DMS153 (cell line): ENCODE measurements at places on chromosomes 12 and 14.

GRCh38 chr14:50835280-50835679 is 4.3 kb upstream of the NIN start:
- DNase-seq: peak; percentile 4

- no peak for DNase-seq
Observed at GRCh38 chr14:55129428-55130195, 560 bp downstream of the LGALS3 start.

GRCh38 chr12:124379938-124380754 is 85.3 kb downstream of the RFLNA start:
- DNase-seq: no peak

- DNase-seq: no peak
Observed at GRCh38 chr12:29316752-29317151, 64.2 kb downstream of the ERGIC2 start.

DNA sequence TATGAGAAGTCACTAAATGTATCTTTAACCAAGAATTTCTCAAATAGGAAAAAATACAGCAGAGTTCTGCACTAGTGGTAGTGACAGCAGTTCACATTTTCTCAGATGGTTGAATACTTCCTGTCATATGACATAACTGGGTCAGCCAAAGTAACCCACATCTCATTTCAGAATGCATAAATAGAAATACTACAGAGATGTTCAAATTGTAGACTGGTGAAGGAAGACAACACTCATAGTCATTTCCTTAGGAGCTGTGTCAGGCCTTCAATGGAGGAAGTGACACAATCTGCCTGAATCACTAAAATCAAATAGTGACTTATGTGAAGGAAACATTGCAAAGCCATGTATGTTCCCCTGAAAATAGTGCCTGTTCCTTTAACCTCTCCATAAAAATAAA is 32.4 kb downstream of the FERMT2 start:
- DNase-seq: no peak

DNA sequence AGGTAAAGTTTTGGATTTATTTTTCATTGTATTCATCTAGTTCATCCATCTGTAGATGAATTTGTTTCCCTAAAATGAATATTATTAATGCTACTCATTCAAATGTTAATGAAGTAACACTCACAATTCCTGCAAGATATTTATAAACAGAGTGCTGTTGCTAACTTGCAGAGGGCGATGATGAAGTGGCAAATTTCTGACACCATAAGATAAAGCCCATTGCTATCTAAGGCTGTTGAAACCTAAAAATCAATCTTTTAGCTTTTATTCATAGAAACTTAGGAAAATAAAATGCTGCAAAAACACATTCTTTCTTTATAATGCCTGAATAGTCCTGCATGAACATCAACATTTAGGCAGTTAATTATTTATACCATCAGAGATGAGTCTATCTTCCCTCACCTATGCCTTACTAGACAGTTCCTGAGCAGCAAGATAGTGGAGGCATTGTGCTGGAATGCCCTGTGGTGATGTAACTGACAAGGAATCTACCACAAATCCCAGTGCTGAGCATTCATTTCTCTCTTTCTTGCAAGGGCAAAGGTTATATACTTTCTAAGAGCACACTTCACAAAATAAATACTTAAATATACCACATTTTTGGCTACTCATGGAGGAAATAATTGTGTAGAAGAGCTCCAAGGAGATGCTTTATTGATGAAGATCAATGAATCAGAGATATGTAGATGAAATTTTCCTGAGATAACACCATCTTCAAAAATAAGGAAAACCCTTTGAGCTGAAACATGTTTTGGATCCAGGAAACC is 57.6 kb downstream of the LMNTD1 start:
- DNase-seq: no peak

DNA sequence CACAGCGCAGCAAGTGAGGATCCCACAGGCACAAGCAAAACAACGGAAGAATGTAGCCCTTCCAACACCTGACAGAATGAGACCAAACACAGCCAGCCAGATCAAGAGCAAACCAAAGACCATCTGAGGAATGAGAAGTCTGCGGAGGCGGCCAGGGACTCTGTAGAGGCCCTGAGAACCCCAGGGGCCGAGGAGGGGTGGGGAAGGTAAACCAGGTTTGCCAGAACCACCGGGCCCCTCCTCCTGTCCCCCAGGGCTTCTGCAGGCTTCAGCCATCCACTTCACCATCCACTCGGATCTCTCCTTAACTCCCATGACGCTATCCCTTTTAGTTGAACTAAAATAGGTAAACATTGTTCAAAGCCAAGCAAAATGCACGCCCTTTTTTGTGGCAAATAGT is 37.4 kb downstream of the ZCRB1 start:
- DNase-seq: no peak

GRCh38 chr12:106739815-106740530 is 34.5 kb upstream of the RIC8B start:
- DNase-seq: no peak

DNA sequence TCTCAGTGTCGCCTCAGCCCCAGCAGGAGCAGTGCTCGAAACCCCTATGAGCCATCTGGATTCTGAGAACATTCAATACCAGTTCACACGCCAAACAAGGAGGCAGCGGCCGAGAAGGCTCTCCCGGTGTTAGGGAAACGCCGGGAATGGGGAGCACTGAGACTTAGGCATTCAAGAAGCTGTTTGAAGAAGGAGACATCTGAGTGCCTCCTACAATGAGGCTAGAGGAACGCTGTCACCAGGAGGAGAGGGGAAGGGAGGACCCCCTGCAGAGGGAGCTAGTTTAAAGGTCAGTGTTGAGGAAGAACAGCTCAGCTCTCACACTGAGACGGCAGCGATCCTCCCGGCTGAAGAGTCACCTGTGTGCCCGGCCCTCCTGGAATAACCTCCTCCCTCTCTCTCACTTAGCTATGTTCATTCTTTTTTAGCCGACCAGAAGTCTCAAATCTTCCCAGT is 69.9 kb downstream of the SERPINA3 start:
- DNase-seq: no peak

GRCh38 chr14:90511795-90512328 is 115.0 kb downstream of the CALM1 start:
- DNase-seq: no peak

DNA sequence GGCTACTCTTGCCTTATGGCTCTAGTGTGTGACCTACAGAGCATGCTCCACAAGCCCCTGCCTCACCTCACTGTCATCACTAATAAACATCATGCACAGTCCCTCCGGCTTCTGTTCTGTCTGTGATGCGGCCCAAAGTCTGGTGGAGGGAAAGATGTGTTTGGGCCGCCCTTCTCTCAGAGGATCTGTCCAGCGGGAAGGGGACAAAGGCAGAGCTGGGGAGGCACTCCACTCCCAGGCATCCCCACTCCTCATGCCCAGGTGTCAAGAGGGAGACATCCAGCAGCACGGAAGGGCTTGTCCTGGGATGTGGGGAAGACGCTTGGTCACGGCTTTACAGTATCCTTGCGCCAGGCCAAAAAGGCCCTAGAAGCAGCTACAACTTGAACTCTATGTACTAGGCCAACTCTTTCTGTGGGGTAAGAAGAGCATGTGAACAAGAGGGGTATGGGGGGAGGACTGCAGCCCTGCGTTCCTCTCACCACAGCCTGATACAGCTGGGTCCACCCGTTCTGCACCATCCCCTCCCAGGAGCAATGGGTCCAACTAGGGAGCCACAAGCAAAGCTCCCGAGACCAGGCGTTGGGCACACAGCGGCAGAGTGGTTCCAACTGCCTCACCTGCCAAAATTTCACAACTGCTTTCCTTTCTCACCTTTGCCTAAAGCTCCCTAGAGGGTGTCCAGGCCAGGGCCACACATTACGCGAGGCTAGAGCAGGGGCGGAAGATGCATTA is 10.7 kb downstream of the CACNB3 start:
- DNase-seq: no peak

GRCh38 chr14:64000749-64001148 is 147.9 kb downstream of the SYNE2 start:
- no peak for DNase-seq

DNA sequence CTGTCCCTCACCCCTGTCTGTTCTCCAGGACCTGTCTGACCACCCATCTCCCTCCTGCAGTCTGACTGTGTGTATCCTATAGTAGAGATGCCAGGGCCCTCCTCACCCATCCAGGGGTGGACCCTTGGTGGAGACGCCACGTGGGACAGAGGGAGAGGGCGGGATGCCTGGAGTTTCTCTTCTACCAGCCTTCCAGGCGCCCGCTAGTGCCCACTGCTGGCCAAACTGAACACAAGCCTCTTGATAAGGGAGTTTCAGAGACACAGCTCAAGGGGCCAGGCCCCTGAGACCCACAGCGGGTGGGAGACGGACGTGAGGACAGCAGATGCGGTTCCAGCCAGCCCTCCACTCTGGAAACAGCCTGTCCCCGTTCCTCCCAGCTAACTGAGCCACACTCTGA is 147.3 kb downstream of the RBM19 start:
- DNase-seq: no peak

GRCh38 chr14:26199590-26200370 is 398.1 kb downstream of the NOVA1 start:
- no peak for DNase-seq

- DNase-seq: no peak
Observed at GRCh38 chr12:93300611-93301021, 77.1 kb upstream of the NUDT4 start.

DNA sequence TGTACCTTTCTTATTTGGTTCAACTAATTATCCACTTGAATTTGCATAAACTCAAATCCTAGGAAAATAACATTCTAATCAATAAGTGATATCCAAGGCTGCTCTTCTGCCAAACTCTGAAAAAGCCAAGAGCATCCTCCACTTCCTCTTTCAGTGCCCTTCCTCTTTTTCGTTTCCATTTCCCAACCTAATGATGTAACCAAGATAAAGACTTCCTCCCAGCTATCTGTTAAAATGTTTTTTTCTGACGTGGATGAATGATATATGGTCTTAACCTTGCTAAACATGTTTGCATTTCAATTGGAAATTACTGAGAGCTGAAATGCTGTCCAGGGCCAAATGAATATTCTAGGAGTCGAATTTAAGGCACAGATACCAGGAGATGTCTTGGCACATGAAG is 459.5 kb upstream of the PDE3A start:
- DNase-seq: no peak

DNA sequence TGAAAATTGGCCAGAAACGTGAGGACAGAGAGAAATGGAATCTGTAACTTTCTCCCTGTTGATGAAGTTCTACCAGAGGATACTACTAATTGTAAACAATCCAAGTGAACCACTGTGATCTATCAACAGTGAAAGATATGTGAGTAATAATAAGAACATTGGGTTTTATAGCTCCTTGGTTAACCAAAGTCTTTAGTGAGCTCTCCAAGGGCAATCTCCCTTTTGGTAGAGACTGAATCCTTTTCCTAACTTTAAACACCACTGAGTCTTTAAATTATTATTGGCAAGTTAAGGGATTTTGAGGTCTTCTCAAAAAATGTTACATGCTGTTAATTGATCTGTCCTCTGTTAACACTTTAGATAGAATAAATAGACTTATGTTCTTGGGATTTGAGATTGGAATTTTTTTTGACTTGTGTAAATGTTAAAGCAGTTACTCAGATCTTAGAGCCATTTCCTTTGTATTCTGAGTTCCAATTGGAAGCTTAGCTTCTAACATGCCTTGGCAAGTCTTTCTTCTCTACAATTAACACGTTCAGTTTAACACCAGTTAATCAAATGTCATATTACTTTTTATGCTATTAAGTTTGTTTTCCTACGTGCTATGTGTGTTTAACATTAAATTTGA is 338.2 kb upstream of the DDHD1 start:
- no peak for DNase-seq

GRCh38 chr12:120858306-120859088 is 45.7 kb downstream of the SPPL3 start:
- DNase-seq: no peak

DNA sequence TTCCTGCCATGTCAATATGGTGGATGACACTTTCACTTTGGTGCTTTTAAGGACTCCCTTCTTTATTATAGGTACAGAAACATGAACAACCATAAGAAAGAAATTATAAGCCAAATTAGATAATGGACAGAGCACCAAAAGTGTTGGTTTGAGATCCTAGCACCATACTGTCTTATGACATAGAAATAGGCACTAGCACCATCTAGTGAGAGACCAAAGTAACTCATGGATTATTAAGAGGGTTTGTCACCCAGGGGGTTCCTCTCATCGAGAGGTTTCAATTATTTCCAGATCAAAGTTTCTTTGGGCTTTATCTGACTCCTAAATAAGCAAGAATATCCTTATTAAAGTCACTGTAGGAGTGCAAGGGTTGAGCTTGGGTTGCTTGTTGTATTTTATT is 153.0 kb upstream of the DIO2 start:
- no peak for DNase-seq

- no peak for DNase-seq
Observed at GRCh38 chr12:106999446-106999845, 12.5 kb upstream of the MTERF2 start.

- DNase-seq: no peak
Observed at GRCh38 chr14:79369359-79370332, 841.7 kb downstream of the DIO2 start.

GRCh38 chr12:66947119-66947518 is 268.2 kb upstream of the GRIP1 start:
- DNase-seq: no peak

- no peak for DNase-seq
Observed at GRCh38 chr12:100857971-100858370, 63.4 kb downstream of the ANO4 start.

DNA sequence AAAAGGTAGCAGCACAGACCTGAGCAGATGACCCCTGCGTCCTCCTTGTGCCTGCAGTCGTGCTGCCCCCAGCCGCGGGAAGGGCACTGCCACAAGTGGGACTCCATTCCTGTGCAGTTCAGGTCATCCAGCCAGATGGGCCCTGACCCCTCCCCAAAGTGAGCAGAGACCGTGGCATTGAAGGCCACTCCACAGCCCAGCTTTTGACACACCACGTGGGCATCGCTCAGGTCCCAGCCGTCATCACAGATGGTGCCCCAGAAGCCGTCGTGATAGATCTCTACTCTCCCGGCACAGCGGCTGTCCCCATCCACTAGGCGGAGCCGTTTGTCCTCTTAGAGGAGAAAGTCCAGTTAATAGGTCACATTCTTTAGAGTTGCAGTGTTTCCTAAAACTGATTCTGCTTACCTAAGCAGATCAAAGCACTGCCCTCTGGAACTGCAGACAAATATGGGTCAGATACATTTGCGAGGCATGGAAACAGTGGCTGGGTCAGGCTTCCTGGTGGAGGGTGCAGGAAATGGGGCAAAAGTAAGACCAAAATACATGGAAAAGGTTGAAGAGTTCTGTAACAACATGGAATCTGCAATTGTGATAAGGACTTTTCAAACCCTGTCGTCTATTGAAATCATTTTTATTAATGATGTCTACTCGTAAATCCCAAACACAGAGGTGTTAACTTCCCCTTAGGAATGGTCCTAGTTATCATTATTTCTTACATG is 69.4 kb downstream of the CD163L1 start:
- DNase-seq: no peak

DNA sequence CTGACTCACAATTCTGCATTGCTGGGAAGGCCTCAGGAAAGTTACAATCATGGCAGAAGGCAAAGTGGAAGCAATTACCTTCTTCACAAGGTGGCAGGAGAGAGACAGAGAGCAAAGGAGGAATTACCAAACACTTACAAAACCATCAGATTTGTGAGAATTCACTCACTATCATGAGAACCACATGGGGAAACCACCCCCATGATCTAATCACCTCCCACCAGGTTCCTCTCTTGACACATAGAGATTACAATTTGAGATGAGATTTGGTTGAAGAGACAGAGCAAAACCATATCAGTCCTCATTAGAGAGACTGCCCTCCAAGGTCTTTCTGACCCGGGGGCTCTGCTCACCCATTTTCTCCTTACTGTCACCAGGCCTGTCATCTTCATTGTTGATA is 1582.3 kb upstream of the TMEM132C start:
- DNase-seq: no peak

- no peak for DNase-seq
Observed at GRCh38 chr12:22653791-22654190, 28.8 kb downstream of the ETNK1 start.

- no peak for DNase-seq
Observed at GRCh38 chr14:93975791-93976476, 436 bp downstream of the ASB2 start.
